Nephron progenitor cell (in vitro differentiated cells): ENCODE measurements at places on chromosomes 6 and 20.

DNA sequence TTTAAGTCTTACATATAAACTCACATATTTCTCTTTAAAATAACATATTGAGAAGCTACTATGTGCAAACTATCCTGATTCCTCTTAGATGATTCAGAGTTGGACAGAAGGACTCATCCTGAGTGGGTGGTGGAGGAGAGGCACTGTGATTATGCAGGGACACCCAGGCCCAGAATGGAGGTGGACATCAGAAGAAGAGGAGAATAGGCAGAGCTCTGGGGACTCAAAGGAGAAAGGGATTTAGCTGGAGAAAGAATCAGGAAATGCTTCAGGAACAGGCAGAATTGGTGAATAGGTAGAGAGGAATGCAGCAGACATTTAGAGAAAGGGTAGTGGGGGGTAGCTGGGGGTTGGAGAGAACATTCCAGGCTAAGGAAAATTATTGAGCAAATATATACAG lies 17.4 kb downstream of the RCAN2 start:
- DNase-seq: no peak

DNA sequence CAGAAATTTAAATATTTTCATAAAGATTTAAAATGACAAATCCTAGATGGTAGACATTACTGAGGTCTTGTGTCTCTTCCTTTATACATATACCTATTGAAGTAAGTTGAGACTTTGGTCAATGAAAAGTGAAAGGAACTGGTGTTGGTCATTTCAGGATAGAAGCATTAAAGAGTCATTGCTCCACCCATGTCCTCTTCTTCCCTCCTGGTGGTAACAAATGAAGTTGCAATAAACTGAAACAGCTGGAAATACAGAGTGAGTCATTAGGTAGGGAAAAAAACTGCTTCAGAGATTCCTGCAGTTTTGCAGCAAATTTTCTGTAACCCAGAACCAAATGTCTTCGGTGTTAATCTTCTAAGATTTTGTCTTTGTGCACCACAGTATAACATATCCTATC lies 448.0 kb downstream of the EYS start:
- no peak for DNase-seq

DNA sequence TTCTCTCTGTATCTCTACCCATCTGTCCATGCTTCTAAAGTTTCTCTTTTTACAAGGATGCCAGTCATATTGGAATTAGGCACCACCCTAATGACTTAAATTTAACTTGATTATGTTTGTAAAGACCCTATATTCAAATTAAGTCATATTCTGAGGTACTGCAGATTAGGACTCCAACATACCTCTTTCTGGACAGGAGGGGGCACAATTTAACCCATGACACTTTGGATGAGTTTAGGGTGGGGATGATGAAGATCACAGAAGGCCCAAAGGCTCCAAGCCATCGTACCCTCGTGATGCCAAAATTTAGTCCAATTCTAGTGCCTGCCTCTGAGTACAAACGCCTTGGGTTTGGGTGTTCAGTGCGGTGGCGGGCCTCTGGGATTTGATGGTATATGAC lies 15.0 kb upstream of the NKX2-2 start:
- DNase-seq: no peak

GRCh38 chr6:61210549-61210948 lies 1075.5 kb downstream of the KHDRBS2 start:
- DNase-seq: no peak

GRCh38 chr6:159679091-159680077 lies 13.7 kb downstream of the SOD2 start:
- no peak for DNase-seq

- no peak for DNase-seq
Observed at GRCh38 chr20:4904127-4904860, 97.0 kb downstream of the SLC23A2 start.

GRCh38 chr6:14506656-14507246 lies 389.2 kb downstream of the CD83 start:
- no peak for DNase-seq

DNA sequence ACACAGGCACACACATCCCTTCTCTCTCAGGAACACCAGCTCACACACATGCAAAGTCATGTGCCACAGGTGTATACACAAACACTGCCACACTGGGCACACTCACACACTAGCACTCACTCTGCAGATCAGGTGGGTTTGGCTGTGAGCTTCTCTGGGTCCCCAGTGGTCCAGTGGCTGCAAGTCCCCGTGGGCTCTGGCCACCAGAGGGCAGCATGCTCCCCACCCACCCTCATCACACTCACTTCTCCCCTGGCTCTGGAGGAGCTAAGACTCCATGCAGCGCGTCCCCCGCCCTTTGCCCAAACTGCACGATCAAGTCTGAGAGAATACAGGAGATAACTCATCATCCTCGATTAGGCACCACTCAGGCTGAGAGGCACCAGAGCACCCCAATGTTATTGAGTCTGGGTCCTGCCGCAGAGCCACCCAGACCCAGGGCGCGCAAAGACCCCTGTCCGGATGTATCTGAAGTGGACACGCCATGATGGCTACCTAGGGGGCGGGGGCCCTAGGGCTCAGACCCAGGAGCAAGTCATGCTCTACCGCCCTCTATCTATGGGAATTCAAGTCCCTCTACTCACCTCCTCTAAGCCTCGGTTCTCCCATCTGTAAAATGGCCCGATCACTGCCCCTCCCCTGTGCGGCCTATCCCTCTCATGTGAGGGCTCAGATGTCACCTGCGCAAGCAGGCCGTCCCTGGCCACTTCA lies 90.5 kb downstream of the GRM4 start:
- DNase-seq: peak; percentile 86

DNA sequence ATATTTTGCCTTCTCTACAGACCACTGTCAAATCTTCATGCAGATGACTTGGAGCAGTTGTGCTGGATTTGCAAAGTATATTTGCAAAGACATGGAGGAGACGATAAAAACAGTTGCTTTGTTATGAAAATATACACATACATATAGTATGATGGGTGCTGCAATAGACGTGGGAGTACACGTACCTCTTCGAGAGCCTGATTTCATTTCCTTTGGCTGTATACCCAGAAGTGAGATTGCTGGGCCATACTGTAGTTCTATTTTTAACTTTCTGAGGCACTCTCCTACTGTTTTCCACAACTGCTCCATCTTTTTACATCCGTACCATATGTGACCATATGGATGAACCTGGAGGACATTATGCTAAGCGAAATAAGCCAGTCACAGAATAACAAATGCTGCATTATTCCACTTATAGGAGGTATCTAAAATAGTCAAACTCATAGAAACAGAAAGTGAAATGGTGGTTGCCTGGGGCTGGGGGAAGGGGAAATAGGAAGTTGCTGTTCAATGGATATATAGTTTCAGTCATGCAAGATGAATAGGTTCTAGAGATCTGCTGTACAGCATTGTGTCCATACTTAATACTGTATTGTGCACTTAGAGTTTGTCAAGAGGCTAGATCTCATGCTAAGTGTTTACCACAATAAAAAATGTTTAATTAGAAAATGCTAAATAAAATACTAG lies 223.8 kb downstream of the HAO1 start:
- no peak for DNase-seq

DNA sequence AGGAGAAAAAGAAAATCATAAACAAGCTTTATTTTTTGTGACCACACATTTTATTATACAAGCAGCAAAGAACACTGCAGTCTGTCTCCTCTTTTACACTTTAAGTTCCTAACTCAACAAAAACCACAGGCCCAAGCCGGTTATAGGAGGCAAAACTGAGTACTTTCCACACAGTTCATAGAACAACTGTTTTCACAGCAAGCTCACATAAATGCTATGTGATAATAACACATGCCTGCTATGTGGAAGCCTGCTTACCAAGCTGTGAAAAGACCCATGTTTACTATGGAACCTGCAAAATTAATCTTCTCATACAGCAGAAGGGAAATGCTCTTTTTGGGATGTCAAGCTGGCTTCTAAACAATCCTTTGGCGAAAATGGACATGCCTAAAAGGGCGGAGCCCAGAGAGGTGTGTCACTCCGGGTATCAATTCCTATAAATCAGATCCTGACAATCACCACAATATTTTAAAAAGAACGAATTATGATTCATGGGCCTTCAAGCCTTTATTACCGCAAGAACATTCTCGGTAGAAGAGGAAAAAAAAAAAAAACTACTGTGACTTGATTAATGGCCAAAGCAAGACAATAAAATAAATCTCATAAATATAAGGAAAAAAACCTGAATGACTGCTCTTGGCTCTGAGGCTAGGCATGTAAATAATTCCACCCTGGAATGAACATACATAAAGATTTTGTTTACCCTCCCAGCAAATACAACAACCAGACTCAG lies 2.6 kb downstream of the TRERF1 start:
- DNase-seq: no peak

DNA sequence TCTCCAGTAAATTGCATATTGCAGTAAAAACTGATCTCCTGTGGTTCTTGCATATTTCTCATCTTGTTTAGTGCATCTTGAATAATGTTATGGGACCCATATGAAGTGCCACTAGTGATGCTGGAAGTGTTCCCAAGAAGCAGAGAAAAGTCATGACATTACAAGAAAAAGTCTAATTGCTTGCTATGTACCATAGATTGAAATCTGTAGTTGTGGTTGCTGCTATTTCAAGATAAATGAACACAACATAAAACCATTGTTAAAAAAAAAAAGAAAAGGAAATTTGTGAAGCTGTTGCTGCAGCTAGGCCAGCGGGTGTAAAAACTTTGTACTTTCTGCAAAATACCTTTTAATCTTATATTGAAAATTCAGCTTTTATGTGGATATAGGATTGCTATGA lies 304.5 kb downstream of the PHF3 start:
- DNase-seq: no peak

DNA sequence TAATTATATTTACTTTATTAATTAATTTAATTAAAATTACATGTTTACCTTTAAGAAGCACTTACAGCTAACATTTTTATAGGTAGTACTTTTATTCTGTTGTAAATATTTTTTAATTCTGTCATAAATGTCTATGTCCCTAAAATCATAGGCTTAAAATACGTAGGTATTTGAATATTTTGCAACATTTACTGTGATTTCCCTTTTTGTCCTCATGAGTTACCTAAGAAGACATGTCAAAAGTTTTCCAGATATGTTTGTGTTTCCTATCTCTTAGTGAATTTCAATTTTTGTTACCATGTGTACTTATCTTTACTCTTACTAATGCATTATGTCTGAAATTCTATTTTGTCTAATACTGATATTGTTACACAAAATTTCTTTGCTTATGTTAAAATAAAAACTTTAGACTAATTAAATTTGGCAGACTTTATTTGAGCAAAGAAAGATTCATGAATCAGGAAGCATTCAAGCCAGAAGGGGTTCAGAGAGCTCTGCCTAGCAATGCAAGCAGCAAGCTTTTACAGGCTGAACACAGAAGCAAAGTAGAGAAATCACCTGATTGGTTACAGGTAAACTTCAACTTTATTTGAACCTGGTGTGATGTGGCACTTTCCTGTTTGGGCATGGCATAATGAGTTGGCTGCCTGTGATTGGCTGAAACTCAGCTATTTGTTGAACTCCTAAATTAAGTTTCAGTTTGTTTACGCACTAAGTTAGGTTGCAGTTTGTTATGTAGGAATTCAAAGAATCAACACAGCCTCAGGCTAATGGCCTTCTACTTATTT lies 123.2 kb upstream of the TMEM170B start:
- no peak for DNase-seq

GRCh38 chr6:19452495-19452894 lies 384.7 kb upstream of the ID4 start:
- DNase-seq: no peak

- peak; percentile 26 for DNase-seq
Observed at GRCh38 chr6:22322103-22323030, 25.5 kb upstream of the PRL start.

GRCh38 chr6:126048635-126049034 lies 62.3 kb downstream of the TRMT11 start:
- no peak for DNase-seq

DNA sequence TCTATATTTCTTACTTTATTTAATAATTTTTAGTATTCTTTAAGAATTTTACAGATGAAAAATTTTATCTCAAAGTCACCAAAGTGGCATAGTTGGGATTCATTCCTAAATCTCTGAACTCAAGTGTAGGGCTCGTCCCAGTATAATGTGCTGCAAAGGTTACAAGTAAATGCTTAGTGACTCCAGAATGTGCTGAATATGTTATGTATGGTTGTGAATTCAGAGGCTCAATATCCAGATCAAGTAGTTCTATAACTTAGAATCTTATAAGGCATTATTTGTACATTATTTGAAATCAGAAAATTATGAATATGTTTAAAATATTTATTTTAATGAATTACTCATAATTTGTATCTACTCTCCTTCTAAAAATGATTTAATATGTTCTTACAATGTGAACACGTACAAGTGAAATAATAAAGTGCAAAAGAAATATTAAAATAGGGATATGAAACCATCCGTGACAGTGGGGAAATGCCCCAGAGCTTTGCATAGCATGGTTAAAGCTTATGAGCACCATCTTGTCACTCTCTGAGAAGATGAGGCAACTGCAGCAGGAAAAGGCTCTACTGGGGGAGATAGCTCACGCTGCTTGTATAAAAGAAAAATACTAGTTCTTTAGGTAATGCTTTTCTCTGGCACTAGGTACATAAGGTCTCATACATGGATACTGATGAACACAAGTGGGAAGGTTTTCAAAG lies 259.0 kb downstream of the FOXC1 start:
- DNase-seq: no peak

DNA sequence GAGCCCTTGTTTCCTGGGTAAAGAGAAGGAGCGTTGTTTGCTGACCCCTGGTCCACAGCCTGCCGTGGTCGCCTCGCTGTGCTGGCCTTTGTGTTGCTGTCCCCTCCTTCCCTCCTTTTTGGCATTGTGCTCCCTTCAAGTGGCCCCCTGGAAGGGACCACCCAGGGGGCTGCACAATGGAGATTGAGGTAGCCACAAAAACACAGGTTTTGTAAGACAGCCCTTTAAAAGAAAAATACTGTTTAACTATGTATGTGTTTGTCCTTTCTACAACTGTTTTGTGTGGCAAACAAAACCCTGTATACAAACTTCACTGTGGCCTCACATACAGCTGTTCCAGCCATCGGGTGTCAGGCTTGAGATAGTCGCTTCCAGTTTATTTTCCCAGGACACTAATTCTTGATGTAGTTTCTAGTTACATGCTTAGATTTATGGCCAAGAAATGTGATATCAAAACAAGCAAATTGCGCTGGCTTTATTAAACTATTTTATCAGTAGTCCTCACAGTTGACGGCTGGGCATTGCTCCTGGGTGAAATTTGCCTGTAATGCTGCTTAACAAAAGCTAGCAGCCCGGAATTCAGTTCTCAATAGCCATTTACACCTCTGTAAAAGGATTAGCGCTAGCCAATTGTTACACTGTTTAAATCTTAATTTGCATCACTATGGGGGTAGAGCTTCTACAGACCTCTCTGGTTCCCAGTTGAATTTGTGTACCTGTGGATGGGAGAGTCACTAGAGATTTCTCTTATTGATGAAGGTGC lies 64.1 kb downstream of the KIZ start:
- DNase-seq: peak; percentile 8
